CD4-positive, alpha-beta T cell treated with Interleukin-17A for 1 hour (primary cell): ENCODE measurements at places on chromosomes 2 and 18.

DNA sequence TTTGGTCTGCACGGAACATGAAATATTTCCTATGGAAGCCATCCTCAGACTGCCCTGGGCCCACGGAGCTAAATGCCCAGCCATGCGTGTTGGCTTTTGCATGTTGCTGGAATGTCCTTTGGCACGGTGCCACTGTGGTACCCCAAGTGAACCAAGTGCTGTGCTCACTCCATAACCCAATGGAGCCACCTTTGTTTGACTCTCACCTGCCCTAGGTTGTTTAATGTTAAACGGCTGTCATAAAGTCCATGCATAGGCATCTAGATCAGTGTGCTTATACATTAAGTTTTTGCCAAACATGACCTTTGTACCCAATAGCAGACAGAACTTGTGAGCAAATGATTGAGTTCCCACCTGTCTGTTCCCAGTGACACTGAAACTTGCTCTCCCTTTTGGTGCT lies 59.9 kb upstream of the TMEM87B start:
- no peak for DNase-seq

GRCh38 chr2:134716721-134717243 lies 2.0 kb downstream of the TMEM163 start:
- no peak for DNase-seq

DNA sequence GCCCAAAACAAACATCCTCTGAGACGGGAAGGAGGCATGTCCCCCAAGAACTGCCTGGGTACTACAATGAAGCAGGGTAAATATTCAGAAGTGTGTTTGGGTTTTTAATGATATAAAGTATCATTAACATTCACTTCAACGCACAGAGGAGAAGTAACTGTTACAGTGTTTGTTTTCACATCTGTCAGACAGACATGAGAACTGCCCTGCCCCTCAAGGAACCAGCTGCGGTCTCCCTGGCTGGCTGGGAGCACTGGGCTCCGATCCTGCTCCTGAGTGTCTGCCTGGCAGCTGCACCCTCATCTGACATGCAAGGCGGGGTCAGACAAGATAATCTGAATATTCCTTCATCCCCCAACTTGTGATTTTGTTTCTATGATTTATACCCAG lies 75.6 kb downstream of the MBP start:
- DNase-seq, result no peak

GRCh38 chr2:182228073-182228473 lies 198.8 kb downstream of the PDE1A start:
- DNase-seq, result no peak

- DNase-seq, result no peak
Measured at GRCh38 chr18:47936952-47937351, 6.5 kb upstream of the SMAD2 start.

DNA sequence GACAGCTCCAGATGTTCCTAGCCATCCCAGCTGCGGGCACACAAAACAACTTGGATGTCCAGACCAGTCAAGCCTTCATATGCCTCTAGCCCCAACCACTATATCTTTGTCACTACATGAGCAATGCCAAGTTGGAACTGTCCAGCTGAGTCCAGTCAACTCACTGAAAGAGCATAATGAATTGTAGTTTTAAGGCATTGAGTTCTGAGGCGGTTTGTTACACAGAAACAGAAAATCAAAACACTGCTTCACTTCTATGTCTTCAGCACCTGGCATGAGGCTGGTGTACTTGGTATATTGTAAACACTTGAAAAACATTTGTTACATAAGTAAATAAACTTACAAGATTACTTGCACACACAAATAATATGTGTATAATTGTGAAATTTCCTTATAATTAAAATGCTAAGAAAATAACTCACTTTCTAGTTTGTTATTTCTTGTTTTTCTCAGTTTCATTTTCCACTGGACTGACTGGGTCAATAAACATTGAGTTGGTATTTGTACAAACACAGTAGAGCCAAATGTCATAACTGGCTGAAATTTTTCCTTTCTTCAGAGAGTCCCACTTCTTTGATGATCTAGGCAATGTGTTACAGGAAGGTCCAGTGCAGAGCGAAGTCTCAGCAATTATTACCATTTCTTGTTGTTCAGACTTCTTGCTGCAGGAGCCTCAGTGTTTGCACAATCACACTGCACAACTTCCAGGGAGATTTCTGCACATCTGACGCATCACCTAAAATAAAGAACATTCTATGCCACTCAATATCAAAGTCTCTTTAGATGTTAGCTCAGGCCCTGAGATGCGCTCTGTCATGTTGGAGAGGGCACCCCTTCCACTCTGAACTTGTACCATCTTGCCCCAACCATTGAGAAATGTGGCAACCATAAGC lies 38.2 kb upstream of the DPP4 start:
- no peak for DNase-seq
